MG63 (cell line): ENCODE measurements at places on chromosomes 11 and 22. TPM values are rescaled to one million over a fixed set of nuclear protein-coding genes. Genes with fewer than 3 reads are reported as not detected.

OR4A16 gene
- total RNA-seq: not detected in 2 replicates

ANO1 gene
- total RNA-seq: 0.12 and 0.99 TPM in 2 replicates

- no peak for DNase-seq
These were observed 78.1 kb upstream of the ALKBH3 start for GRCh38 chr11:43802509-43802908.

- DNase-seq: peak; percentile 56
These were observed 35.0 kb upstream of the CRTAM start for GRCh38 chr11:122803306-122803705.

GRCh38 chr22:23137905-23138561 lies 3.8 kb downstream of the RSPH14 start:
- no peak for DNase-seq

- DNase-seq: no peak
These were observed 433.3 kb downstream of the BUD13 start for GRCh38 chr11:116339306-116340098.

DNA sequence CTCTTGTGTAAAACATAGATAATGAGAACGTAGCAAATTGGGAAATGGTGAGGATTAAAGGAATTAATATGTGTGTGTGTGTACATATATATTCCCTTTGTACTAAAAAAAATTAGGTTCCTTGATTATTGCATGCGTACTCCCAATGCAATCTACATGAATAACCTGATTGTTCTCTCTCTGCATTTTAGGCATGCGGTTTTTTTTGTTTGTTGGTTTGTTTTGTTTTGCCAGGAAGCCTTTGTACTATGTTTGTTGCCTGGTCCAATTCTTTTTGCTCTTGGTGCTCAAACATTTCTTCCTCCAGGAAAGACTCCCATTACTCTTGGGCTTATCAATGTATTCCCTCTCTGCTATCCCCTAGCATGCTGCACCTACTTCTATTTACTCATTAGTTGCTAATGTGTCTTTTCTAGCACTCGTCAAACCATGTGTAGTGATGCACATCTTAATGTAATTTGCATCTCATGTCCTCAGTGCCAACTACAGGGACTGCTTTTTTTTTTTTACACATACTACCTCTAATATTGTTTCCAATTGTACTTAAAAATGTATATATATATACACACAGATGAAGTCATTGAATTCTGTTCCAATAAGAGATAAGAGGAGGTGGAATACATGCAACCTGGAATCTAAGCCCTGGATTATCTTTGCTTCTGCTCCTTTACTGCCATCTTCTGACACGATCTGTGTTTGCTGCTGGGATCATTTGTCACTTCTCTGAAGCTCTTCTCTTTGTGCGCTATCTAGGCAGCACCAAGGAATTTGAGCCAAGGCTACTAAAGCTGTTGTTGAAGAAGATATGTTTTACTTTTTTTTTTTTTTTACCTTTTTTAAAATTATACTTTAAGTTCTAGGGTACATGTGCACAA lies 197.2 kb upstream of the ANO3 start:
- DNase-seq: no peak

- no peak for DNase-seq
These were observed 1290.9 kb downstream of the BRD1 start for GRCh38 chr22:48536541-48537342.

GRCh38 chr22:50724616-50725015 lies 13.4 kb upstream of the ACR start:
- DNase-seq: no peak

- DNase-seq: no peak
These were observed 115.4 kb downstream of the C11orf58 start for GRCh38 chr11:16853859-16854258.
